ENCODE measurements at places on chromosomes 2 and 18. TPM values are rescaled to one million over a fixed set of nuclear protein-coding genes. Genes with fewer than 3 reads are reported as not detected.

The TMEM247 gene
- not detected for total RNA-seq

GRCh38 chr2:135257383-135258090 is 205.4 kb downstream of the RAB3GAP1 start:
- no peak for DNase-seq

DNA sequence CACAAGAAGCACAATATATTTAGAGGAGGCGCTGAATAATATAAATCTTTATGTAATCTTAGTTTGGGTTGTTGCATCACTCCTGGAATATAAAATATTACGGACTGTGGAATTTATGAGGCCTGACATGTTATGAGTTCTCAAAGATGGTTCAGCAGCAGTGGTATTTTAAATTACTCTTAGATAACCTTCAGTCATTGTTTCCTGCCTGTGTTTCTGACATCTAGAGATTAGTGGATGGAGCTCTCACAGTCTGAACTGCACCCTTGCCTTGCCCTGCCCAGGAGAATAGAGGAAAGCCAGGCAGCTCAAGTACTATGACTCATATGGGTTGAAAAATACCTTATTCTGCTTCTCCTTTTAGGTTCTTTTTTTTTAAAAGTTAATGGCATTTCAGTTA is 70.0 kb downstream of the ACSL3 start:
- DNase-seq: no peak

DNA sequence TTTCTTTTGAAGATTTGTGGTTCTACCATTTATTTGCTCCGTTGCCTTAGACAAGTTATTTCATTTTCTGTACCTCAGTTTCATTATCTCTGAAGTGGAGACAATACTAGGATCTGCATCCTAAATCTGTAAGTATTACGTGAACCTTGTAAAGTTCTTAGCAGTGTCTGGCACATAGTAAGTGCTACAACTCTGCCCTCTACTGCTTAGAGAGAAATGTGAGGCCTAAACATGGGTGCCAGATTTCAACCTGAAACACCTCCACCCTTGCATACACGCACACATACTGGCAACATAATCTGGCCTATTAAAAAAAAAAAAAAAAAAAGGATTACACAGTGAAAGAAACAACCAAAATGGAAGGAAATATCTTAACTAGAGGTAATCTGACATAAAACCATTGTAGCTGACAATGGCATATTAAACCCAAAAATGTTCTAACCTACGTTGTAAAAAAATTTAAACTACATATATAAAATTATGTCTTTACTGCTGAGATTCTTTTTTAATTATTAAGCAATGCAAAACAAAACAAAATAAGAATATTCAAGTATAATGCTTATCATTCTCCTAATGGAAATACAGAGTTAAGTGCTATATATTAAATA is 132.6 kb downstream of the MAP2 start:
- no peak for DNase-seq

GRCh38 chr2:239890206-239890746 is 134.9 kb downstream of the NDUFA10 start:
- no peak for DNase-seq

GRCh38 chr2:165627470-165627869 is 158.0 kb downstream of the CSRNP3 start:
- DNase-seq: no peak

DNA sequence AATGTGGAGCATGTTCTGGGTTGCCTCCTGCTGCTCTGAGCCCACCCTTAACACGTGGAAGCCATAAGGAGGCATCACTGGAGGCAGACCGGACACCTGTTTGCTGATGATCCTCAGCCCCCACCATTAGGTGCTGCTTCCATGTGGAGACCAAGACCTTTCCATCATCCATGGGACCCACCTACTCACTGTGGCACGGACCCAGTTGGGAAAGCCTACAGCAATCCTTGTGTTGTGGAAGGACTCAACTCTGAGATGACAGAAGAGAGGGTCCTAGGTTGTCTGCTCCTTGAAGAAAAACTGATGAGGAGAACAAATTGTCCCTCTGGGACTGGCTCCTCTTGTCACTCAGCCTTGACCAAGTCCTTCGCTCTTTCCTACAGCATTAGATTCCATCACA is 86.5 kb upstream of the RAB12 start:
- DNase-seq: no peak

- DNase-seq: no peak
Measured at GRCh38 chr2:111633643-111634042, 250.3 kb downstream of the ANAPC1 start.

DNA sequence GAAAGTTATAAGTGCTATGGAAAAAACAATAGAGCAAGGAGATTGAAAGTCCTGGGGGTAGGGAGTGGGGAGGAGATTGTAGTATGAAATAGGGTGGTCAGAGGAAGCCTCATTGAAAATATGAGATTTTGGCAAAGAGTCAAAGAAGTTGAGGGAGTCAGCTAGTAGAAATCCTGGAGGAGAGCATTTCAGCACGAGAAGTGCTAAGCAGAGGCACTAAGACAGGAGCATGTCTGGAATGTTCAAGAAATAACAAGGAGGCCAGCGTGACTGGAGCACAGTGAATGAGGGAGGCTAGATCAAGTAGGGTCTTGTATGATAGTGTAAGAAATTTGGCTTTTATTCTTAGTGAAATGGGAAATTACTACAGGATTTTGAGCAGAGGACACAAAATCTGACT is 2.1 kb upstream of the TSPYL6 start:
- no peak for DNase-seq

GRCh38 chr2:220556658-220557057 is 929.2 kb downstream of the SLC4A3 start:
- no peak for DNase-seq

DNA sequence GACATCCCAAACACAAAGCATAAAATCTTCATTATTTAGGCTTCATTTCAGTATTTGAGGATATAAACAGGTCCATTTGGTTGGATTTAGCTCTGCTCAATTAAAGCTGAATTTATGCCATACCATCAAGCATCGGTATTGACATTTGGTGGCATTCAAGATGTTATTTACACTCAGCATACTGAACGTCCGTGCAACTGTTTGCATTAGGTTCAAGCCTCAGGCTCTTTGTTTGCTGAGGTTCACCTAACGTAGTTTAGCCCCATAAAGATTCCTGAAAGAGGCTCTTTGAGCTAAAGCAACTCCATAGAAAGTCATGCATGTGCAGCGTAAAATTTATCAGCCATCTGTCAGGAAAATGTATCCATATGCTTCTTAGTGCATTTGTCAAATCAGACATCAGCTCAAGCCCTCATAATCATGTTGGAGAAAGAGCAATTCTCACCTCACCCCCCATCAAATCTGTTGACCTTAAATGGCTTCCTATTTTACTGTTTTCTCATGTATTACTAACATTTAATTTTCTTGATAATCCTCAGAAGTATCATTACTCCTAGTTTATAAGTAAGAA is 366.9 kb downstream of the EPHA4 start:
- DNase-seq: no peak

Measured in sigmoid colon (tissue), 7 donors.